ENCODE measurements at places on chromosomes 13 and 19. TPM values are rescaled to one million over a fixed set of nuclear protein-coding genes. Genes with fewer than 3 reads are reported as not detected.

BRME1 gene
- total RNA-seq, result 0.87 TPM

A1BG gene
- 3.6 TPM for total RNA-seq

THSD8 gene
- total RNA-seq, result not detected

SYCN gene
- not detected for total RNA-seq

EXOC3L2 gene
- total RNA-seq, result not detected

CATSPERD gene
- not detected for total RNA-seq

COQ8B gene
- total RNA-seq, result 34.6 TPM

ATP7B gene
- 1.3 TPM for total RNA-seq

POU2F2 gene
- total RNA-seq, result 0.13 TPM

C5AR1 gene
- total RNA-seq, result under 0.01 TPM

MEIS3 gene
- 11.0 TPM for total RNA-seq

OR4F17 gene
- not detected for total RNA-seq

ZNF253 gene
- total RNA-seq, result 2.2 TPM

ZNF112 gene
- total RNA-seq, result 7.5 TPM

OR7D2 gene
- 0.06 TPM for total RNA-seq

CEACAM7 gene
- total RNA-seq, result not detected

CGB8 gene
- not detected for total RNA-seq

EVI5L gene
- total RNA-seq, result 15.2 TPM

CGB5 gene
- not detected for total RNA-seq

MAST1 gene
- total RNA-seq, result 0.13 TPM

MEIOSIN gene
- total RNA-seq, result not detected

TNFSF13B gene
- total RNA-seq, result 9.0 TPM

ZSCAN1 gene
- total RNA-seq, result not detected

OR10H1 gene
- total RNA-seq, result not detected

ATP4A gene
- not detected for total RNA-seq

PRTN3 gene
- total RNA-seq, result not detected

FPR3 gene
- under 0.01 TPM for total RNA-seq

GPR12 gene
- total RNA-seq, result not detected

KLK4 gene
- total RNA-seq, result not detected

LILRA1 gene
- not detected for total RNA-seq

CABP5 gene
- total RNA-seq, result not detected

LILRB3 gene
- total RNA-seq, result not detected

CBARP gene
- 1.2 TPM for total RNA-seq

ZNF565 gene
- 5.9 TPM for total RNA-seq

CEACAM19 gene
- total RNA-seq, result 4.9 TPM

CALR3 gene
- 0.06 TPM for total RNA-seq

SLC25A41 gene
- not detected for total RNA-seq

C19orf67 gene
- not detected for total RNA-seq

NLRP5 gene
- total RNA-seq, result not detected

C19orf25 gene
- 21.9 TPM for total RNA-seq

ZNF136 gene
- total RNA-seq, result 7.8 TPM

FCAR gene
- total RNA-seq, result not detected

PLPP2 gene
- 0.53 TPM for total RNA-seq

SIAH3 gene
- not detected for total RNA-seq

PCDH8 gene
- total RNA-seq, result not detected

ADAMTS10 gene
- total RNA-seq, result 12.0 TPM

SIPA1L3 gene
- 6.6 TPM for total RNA-seq

SRRM5 gene
- total RNA-seq, result not detected

ADM5 gene
- total RNA-seq, result 0.40 TPM

APOC4 gene
- total RNA-seq, result not detected

ZNF221 gene
- total RNA-seq, result 7.8 TPM

FRY gene
- total RNA-seq, result 9.5 TPM

GRK1 gene
- total RNA-seq, result not detected

FXYD7 gene
- total RNA-seq, result not detected

MISP3 gene
- total RNA-seq, result 0.26 TPM
